ENCODE measurements at places on chromosomes 11 and 22.
A peak's percentile ranks its signal among the peaks of the same experiment; 100 is the strongest.

DNA sequence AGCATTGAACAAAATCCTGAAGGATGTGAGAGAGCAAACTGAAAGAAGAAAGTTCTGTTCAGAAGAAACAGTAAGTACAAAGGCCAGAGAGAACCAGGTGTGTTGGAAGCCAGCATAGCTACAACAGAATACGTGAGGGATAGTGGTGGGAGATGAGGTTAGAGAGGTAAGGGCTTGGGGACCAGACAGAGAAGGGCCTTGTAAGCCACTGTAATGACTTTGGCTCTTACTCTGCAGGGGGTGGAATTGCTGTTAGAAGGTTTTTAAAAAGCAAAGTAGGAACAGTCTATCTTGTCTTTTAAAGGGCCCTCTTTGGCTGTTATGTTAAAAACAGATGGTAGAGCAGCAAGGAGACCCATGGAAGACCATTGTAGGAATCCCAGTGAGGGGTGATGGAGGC is 4.2 kb downstream of the PRRG4 start:
- DNase-seq, result no peak

- DNase-seq, result no peak
Measured at GRCh38 chr11:44760477-44760872, 33.7 kb downstream of the TSPAN18 start.

DNA sequence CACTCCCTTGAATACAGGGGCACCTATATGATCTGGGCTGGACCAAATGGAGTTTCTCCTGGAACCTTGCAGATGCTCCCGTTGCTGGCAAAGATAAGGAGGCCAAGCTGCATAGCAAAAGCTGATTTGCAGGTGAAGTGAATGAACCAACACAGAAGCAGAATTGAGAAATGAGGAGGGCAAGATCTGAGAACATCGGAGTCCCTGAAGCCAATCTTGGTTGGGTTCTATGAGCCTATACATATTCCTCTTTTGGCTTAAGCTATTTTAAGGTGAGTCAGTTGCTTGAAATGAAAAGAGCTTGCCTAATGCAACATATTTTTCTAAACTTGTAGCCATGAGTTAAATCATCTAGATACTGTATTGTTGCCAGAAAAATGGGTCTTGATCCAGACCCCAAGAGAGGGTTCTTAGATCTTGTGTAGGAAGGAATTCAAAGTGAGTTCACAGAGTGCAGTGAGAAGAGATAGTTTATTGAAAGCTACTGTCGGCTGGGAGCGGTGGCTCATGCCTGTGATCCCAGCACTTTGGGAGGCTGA is 23.5 kb downstream of the WEE1 start:
- no peak for DNase-seq

- no peak for DNase-seq
Measured at GRCh38 chr11:67588136-67588503, 4.5 kb downstream of the GSTP1 start.

- no peak for DNase-seq
Measured at GRCh38 chr11:6433998-6434660, 6.7 kb downstream of the HPX start.

DNA sequence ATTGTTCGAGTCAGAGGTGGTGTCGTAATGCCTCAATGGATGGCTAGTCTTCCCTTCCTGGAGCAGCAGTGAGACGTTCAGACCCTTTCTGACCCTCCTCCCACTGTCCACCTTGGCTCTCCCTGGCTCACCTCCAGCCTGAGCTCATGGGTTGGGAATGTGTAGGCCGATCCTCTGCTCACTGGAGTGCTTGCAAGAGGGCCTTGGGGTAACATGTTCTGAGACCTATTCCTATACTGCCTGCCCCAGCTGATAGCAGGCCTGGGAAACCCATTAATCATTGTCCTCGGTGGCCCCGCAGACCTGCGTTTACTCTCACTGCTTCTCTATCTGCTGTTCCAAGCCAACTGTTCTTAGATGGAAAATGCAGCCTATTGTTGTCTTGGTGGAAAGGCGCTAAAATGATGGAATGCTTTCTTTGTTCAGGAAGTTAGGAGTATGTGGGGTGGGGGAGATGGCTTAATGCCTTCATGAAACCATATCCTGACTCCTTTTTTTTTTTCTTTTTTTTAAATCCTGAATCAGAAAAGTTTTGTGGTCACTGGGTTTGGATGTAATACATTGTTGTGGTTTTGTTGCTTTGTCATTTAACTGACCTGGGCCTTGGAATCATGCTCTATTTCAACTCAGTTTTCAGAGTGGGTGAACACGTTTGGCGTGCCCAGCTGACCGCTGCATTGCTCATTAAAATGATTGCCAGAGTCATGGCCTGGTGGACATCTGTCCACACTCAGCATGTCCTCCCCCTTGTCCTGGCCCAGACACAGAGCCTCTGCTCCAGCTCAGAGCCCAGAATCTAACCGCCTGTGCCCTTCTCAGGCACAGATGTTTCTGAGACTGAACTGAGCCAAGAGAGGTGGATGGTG is 72.5 kb downstream of the MICAL2 start:
- DNase-seq, result no peak

DNA sequence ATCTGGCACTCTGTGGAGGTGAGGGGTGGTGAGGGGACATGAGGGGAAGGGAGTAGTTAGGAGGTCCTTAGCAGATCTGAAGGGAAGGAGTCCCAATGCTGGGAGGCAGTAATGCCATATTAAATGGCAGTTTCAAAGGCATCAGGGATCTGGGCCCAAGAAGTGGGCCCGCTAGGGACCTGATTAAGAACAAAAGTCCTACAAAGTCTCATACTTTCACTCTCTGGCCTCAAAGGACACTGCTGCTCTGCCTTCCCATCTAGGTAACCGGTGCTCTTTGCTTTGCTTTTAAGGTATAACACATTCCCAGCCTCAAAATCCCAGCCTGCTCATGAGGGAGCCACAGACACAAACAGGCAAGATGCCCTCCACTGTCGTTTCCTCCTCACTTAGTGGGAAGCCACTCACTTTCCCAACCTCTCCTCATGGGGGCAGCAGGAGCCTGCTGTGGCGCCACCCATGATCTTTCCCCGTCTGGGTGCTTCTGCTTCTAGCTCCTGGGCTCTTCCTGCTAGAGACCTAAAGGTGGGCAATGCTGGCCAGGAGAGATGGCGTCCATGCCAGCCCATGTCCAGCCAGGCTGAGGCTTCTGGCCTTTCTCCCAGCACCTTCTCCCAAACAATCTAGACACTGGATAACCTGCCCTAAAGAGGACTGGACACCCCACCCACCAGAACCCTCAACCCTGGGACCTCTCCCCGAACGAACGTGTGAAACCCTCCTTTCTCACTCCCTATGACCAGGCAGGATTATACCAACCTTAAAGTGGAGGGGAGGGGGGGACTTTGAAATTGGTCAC is 68.3 kb downstream of the PLEKHA7 start:
- peak; percentile 40 for DNase-seq

DNA sequence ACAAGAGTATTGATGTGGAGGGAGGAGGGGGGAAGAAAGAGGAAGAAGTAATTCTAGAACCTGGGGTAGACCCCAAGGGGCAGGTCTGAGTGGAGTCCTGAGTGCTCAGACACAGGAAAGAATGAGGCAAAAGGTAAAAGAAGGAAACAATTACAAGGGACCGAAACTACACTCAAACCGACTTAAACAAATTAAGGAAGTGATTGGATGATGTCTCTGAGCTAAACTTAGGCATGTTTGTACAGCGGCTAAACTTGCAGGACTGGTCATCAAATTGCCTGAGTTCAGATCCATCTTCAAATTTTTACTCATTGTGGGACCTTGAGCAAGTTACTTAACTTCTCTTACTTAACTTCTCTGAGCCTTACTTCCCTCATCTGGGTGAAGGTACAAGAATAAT is 86.3 kb upstream of the LRRC55 start:
- DNase-seq, result no peak

DNA sequence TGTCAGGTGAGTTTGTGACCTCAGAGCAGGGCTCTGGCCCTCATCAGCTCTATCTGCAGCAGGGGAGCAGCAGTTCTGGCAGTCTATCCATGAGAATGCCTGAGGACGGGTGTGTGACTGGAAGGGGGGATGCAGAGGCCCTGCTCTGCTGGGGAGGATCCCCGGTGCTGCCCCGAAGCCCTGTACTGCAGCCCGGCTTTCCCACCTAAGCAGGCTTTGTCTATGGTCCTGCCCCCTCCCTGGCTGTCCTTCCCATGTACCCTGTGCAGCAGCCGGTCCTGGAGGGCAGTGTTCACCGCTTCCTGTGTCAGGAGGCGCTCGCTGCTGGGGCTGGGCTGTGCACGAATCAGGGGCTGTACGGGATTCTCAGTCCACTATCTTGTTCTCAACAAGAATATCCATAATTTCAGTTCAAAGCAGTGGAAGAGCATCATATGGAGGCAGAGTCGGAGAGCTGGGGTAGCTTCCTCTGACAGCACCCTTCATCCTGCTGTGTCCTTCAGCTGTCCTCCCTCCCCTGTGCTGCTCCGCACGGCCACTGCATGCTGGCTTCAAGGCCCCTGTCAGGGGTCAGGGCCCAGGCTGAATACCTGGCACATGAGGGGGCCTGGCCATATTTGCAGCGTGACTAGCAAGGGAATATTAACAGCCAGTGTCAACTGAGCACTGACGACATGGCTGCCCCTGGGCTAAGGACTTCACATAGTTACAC is 125.2 kb downstream of the CTTN start:
- no peak for DNase-seq

GRCh38 chr11:85847436-85847835 is 7.7 kb upstream of the CCDC83 start:
- no peak for DNase-seq

DNA sequence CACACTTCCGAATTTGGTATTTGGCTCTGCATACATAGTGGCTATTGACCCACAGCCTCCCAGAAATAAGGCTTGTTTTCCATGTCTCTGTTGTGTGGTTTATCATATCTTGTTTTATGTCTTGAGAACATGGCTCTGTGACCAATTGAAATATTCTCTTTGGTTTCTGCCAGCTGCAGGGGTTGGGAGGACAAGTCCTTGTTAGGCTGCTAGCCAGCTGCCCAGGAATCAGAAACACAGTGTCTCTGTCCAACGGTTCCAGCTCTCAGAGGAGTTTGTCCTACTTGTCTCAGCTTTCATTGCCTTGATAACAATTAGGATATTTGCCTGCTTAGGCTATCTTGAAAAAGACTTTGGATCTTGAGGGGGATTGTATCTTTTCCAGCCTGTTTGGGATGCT is 6.0 kb upstream of the SLC7A4 start:
- no peak for DNase-seq
